Tongue (tissue), 3 donors: ENCODE measurements at places on chromosomes 3 and 15. TPM values are rescaled to one million over a fixed set of nuclear protein-coding genes. Genes with fewer than 3 reads are reported as not detected.
A peak's percentile ranks its signal among the peaks of the same experiment; 100 is the strongest.

- no peak for DNase-seq
Measured at GRCh38 chr3:43870844-43871626, 180.3 kb downstream of the ABHD5 start.

DNA sequence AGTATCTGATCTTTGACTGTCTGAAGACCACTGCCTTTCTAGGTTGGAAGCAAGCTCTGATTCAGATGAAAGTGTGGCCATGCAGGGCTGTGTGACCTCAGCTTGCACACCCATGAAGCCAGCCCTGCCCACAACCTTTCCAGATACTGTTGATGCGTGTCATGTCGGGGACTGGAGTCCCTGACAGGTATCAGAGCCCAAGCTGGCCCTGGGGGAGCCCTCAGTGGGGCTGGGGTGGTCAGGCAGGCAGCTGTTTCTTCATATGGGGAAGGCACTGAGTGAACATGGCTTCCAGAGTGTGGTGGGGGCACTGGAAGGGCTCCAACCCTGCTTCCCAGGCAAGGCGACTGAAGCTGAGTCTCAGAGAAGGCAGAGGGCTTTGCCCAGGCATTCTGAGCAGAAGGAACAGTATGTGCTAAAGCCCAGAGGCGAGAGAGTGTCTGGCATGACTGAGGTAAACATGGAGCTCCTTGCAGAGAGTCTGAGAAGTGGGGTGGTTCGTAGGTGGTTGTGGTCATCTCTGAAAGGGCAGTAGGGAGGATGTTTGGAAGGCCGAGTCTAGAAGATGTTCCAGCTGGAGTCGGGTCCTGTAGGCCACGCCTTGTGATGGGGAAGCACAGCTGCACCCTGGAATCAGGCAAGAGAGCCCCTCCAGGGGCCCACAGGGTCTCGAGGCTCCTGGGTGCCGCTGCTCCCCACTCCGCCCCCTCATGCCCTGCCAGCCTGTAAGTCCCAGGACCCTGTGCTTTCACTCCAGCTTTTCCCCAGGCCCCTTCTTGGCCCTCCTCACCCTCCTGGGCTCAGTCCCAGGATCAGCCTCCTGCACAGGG is 122.2 kb downstream of the EEFSEC start:
- DNase-seq, result no peak

DNA sequence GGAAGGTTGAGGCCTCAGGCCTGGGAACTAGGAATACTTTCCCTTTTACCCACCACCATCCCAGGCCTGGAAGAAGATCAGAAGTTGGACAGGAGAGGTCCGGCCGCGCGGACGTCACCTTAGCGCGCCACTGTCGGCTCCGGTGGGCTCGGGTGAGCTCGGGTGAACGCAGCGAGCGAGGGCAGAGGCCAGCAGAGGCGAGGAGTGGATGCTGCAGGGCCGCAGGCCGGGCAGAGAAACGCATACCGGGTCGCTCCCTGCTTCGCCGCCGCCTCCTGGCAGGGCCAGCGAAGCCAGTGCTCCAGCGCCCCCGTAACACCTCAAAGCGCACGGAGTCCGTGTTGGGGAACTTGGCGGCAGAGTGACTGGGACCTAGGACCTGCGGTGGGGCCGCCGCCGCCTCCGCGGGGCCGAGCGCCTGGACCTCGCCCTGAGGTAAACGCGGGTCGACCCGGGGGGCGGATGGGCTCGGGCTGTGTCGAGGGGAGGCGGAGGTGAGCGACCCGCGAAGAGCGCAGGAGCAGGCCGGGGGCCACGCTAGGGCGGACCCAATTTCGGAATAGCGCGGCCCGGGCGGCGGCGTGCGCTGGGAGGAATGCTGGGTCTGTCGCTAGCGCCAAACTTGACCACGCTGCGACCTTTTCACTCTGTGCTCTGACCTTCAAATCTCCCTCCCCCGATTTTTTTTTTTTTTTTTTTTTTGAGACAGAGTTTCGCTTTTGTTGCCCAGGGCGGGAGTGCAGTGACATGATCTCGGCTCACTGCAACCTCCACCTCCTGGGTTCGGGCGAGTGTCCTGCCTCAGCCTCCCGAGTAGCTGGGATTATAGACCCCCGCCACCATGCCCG is 1.6 kb downstream of the CYP11A1 start:
- DNase-seq, result peak; percentile 73

DNA sequence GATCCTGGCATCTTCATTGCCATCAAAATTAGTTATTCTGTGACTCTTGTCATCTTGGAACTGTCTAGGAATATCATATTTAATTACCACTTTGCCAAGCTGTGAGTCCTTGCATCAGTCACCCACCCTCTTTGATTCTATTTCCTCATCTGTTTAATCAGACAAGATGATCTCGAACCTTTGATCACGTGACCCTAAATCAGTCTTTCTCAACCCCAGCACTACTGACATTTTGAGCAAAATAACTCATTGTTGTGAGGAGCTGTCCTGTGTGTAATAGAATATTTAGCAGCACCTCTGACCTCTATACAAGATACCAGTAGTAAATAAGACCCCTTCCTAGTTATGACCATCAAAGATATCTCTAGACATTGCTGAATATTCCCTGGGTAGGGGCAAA is 343.4 kb upstream of the ARPP21 start:
- no peak for DNase-seq

DNA sequence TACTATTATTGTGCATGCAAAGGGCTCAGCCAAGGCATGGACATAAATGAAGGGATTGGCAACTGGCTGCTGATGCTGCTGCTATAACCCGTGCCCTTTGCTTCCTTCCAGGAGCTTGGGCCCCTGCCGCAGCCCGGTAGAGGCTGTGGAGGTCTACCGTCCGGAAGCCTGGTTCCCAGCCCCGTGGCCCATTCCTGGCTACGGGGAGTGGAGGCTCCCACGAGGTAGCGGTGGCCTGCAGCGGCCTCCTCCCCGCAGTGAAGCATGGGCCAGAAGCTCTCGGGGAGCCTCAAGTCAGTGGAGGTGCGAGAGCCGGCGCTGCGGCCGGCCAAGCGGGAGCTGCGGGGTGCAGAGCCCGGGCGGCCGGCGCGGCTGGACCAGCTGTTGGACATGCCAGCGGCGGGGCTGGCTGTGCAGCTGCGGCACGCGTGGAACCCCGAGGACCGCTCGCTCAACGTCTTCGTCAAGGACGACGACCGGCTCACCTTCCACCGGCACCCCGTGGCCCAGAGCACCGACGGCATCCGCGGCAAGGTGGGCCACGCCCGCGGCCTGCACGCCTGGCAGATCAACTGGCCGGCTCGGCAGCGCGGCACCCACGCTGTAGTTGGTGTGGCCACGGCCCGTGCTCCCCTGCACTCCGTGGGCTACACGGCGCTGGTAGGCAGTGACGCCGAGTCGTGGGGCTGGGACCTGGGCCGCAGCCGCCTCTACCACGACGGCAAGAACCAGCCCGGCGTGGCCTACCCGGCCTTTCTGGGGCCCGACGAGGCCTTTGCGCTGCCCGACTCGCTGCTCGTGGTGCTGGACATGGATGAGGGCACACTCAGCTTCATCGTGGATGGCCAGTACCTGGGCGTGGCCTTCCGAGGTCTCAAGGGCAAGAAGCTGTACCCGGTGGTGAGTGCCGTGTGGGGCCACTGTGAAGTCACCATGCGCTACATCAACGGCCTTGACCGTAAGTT is 15.0 kb downstream of the SPSB4 start:
- no peak for DNase-seq

- DNase-seq, result no peak
Measured at GRCh38 chr3:169955406-169955805, 11.2 kb upstream of the SEC62 start.

- DNase-seq, result no peak
Measured at GRCh38 chr3:13171704-13172643, 98.7 kb upstream of the IQSEC1 start.

- DNase-seq, result no peak
Measured at GRCh38 chr3:159818399-159818798, 170.2 kb upstream of the IL12A start.

IL17RB gene
- total RNA-seq, result 1.0 TPM

CKMT1A gene
- 0.31 TPM for total RNA-seq

COLQ gene
- 12.1 TPM for total RNA-seq

GRK7 gene
- not detected for total RNA-seq

UBAP1L gene
- total RNA-seq, result 2.3 TPM

CDCP1 gene
- 8.1 TPM for total RNA-seq

CPN2 gene
- total RNA-seq, result not detected

MEX3B gene
- 9.1 TPM for total RNA-seq
